ENCODE measurements at places on chromosomes 5 and 9.

DNA sequence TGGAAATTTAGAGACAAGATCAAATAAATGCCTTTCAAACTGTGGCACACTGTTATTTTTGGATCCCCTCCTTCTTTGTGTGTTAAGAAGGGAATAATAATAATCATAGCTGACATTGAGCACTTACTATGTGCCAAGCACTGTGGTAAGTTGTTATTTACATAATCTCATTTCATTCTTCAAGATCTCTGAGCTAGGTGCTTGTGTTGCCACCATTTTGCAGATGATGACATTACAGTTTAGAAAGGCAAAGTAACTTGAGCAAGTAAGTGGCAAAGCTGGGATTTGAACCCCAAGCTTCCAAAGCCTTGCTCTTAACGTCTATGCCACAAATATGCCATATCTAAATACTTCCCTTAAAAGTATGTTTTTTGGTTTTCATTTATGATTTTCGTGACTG is 121.8 kb upstream of the TMEM161B start:
- no peak for ATAC-seq

- ATAC-seq, result no peak
Observed at GRCh38 chr9:98551511-98552286, 157.0 kb downstream of the GABBR2 start.

DNA sequence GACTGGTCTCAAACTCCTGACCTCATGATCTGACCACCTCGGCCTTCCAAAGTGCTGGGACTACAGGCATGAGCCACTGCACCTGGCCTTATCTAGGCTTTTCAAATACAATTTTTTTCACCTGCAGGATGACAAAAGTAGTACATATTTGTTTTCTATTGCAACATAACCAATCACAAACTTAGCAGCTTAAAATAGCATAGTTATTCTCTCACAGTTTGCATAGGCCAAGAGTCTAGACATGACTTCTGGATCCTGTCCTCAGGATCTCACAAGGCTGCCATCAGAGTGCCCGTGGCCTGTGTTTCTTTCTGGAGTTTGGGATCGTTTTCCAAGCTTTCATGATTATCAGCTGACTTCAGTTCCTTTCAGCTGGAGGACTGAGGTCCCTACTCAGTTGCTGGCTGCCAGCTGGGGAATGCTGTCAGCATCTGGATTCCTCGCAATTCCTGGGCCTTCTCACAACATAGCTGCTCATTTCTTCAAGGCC is 348.9 kb downstream of the ARHGEF28 start:
- ATAC-seq, result no peak

DNA sequence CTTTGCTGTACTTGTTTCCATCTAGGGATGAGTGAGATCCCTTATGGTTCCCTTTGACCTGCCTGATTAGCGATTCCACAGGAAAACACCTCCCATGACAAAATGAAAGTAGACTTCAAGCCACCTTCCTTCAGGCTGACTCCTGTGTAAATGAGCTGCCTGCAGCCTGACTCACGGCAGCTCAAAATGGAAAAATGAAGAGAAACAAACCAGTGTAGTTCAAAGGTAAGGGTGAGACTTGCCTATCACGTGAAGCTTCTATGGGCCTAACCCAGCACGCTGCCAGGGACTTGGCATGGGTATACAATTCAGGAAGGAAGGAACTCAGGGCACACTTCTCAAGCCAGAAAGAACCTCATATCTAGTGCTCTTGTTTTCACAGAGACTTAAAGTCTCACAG is 110.1 kb upstream of the LRRTM2 start:
- no peak for ATAC-seq

- ATAC-seq, result no peak
Observed at GRCh38 chr5:172163346-172163745, 24.7 kb downstream of the STK10 start.

- no peak for ATAC-seq
Observed at GRCh38 chr9:23731353-23731752, 94.7 kb downstream of the ELAVL2 start.

DNA sequence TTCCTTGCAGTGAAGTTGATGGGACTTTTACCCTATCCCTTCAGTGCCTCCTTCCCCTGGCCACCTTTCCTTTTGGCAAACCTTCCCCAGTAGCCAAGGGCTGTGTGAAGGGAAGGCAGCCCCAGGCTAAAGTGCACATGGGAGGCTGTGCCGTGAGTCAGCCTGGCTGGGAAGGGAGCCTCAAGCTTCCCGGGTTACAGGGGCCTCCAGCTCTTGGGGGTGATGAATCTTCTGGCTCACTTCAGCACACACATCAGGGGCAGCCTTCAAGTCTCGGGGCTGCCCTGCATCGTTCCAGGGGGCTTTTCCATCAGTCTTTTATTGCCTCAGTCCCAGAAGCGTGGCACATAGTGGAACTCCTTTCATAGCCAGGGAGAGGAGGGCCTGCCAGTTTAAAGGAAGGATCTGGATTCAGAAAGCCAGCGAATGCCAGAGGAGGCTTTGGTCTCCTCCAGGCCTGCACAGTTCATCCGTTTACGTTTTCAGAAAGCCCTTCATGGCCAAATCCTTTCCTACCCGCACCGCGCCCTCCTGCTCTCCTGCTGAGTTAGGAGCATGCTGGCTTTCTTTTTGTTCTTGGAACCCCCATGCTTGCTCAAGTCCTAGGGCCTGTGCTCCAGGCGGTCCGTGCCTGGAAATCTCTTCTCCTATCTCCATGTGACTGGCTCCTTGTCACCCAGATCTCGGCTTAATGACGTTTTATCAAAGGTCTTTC is 134.8 kb upstream of the KLF4 start:
- ATAC-seq, result no peak

GRCh38 chr5:78634634-78635033 is 13.9 kb downstream of the LHFPL2 start:
- ATAC-seq, result no peak

GRCh38 chr5:81020478-81021167 is 60.5 kb downstream of the RASGRF2 start:
- no peak for ATAC-seq

DNA sequence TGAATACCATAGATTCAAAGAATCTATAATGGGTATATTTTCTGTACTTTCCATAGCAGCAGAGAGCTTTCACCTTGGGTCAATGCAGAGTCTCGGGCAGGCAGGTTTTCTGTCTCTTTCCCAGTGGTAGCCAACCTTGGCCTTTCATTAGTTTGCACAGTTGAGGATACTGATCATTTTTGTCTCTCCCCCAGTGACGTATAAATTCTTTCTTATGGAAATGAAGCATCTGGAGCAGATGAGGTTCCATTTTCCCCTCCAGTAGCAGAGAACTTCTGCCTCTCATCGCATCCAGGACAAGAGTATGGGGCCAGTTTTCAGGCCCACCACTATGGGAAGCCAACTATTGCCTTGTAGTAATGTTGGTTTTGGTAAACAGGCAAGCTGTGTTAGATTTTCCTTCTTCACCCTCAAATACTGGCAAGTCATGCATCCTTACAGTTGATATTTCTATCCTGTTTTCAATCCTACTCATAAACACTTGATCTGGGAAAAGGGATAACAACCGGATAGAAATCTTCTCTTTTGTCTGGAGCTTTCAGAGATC is 845.2 kb upstream of the CDH18 start:
- no peak for ATAC-seq

DNA sequence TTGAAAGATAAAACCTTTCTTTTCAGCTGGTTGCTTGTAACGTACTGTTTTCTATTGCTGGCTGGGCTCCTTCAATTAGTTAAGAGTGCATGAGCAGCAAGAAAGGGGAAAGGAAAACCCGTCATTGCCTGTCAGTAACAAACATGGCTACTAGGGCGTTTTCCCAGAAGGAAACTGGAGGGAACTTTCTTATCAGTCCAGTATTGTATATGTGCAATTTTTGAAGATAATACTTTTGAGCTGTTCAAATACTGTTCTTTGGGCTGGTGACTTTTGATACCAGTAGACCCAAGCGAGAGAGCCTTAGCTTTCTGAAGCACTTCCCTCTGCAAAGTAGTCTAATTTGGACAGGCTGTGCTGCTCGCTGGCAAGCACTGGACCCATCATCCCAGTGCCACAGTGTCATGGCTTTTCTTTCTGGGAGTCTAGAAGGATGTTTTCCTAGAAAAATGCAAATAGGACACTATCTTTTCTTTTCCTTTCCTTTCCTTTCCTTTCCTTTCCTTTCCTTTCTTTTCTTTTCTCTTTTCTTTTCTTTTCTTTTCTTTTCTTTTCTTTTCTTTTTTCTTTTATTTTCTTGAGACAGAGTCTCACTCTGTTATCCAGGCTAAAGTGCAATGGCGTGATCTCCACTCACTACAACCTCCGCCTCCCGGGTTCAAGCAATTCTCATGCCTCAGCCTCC is 149.9 kb upstream of the SMIM23 start:
- ATAC-seq, result no peak

DNA sequence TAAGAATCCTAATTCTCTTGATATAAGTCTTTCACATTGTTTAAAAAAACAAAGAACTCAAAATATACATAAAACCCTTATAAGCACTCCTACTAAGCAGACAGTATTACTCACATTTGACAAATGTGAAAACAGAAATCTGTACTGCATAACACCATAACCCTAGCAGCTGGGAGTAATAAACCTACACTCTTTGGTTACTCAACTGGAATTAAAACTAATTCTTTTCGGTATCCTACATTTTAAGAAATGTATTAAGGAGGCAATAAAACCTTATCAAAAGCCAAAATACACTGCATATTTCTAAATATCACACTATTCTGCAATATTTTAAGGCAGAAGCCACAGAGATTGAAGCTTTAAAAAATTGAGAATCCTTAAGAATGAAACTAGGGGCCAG is 6.8 kb downstream of the AUH start:
- no peak for ATAC-seq

- ATAC-seq, result no peak
Observed at GRCh38 chr9:71819115-71819739, 50.9 kb upstream of the CEMIP2 start.

DNA sequence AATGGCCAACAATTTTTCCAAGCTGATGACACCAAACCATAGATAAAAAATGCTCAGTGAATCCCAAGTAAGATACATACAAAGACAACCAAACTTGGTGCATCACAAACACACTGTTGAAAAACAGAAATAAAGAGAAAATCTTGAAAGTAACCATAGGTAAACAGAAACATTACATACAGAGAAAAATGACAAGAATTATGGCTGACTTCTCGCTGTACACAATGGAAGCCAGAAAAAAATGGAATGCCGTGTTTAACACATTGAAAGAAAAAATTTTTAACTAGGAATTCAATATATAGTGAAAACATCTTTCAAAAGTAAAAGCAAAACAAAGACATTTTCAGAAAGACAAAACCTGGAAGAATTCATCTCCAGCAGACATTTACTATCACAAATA is 20.6 kb downstream of the DAP start:
- no peak for ATAC-seq

GRCh38 chr9:23598994-23599393 is 227.0 kb downstream of the ELAVL2 start:
- ATAC-seq, result no peak

DNA sequence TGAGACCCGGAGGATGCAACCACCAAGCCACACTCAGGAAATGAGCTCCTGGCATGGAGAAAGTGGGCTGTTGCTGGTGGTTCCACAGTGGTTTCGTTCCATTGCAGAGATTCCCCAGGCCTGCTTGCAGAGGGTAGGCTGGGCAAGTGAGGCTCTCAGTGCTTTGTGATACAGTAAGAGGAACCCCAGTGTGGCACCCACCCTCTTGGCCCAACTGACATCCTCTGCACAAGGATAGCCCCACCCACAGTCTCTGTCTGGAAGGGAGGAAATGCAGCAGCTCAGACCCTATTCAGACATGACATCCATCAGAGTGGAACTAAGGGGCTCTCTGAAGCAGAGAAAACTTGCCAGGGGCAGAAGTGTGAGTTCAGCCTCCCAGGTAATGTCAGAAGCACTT is 69.6 kb upstream of the FSTL4 start:
- ATAC-seq, result no peak

- ATAC-seq, result no peak
Observed at GRCh38 chr9:131188976-131189375, 63.6 kb downstream of the NUP214 start.

GRCh38 chr5:40429258-40430100 is 250.2 kb upstream of the PTGER4 start:
- peak; percentile 42 for ATAC-seq

- no peak for ATAC-seq
Observed at GRCh38 chr9:100999906-101000544, 28.5 kb upstream of the PLPPR1 start.

DNA sequence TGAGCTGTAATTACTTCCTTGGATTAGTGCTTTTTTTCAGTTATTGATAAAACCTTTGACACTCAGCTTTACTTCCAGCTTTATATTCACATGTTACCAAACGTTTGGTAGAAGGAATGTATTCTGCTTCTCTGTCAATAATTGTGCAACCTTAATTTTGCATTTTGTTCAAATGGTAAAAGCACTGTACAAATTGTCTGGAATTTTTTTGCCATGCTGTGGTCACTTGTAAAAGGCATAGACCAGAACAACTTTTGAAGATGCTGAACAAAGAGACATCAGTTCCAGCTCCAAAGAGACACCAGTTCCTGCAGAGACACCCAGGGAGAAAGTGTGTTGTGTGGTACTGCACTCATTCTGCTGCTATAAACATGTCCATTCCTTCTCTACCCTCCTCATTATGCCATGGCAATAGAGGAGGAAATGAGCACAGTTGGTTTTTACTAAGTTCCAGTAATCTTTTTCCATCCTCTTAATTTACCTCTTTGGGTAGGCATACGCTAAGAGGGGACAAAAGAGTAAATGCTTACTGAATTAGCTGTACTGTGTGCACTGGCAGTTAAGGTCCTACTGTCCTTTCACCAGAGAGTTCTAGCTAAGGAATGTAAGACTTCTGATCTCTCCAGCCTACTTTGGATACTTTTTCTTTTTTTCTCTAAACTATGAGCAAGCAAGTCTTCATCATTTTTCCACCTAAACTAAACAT is 387.4 kb downstream of the FGF10 start:
- ATAC-seq, result no peak

GRCh38 chr9:130847306-130848217 is 12.5 kb downstream of the ABL1 start:
- ATAC-seq, result no peak

DNA sequence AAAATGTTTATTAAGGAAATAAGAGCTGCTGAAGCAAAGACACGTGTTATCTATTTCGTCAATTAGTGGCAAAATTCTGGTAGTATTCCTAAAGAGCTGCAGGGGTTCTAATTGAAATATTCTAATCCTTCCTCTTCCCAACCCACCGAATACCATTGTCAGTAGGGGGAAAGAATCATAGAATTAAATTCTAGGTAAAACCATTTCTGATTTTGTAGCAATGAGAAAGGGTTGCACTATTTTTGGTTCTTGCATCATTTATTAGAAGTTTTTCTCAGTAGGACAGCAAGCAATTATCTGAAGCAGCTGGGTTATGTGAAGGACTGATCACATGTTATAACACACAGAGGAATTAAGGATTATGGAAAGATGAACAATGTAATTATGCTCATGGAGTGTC is 80.3 kb upstream of the SEMA6A start:
- no peak for ATAC-seq

DNA sequence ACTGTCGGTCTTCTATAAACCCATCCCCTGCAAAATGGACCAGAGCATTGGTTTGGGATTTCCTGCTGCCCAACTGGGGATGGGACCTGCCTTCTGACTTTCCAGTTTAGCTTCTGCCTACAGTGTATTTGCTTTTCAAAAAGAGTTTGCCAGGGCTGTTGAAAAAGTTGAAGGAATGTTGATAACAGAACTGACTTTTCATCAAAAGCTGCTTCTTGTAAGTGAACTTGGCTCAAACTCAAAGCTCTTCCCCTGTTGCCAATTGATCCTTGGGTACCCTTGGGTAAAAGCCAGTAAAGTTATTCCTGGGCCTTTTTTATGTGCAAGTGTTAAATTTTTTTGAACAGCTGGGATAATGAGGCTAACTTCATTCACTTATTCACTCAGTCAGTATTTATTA is 142.9 kb upstream of the SLC30A5 start:
- no peak for ATAC-seq
